ENCODE measurements at places on chromosomes 11 and 22. TPM values are rescaled to one million over a fixed set of nuclear protein-coding genes. Genes with fewer than 3 reads are reported as not detected.
A peak's percentile ranks its signal among the peaks of the same experiment; 100 is the strongest.

Gene DEPDC5
- total RNA-seq: 43.9 TPM

Gene GNAZ
- 5.6 TPM for total RNA-seq

Gene MRGPRE
- 0.28 TPM for total RNA-seq

Gene CAPN5
- 1.8 TPM for total RNA-seq

Gene ASPHD2
- 0.83 TPM for total RNA-seq

Gene GRAP2
- total RNA-seq: 0.97 TPM

Gene TSGA10IP
- total RNA-seq: not detected

Gene FAM118A
- total RNA-seq: 97.9 TPM

Gene TIMM10B
- total RNA-seq: 34.8 TPM

Gene POU2F3
- total RNA-seq: not detected

Gene FXYD6
- 85.3 TPM for total RNA-seq

Gene ADM2
- 0.14 TPM for total RNA-seq

Gene DEFB108B
- not detected for total RNA-seq

Gene SUSD2
- 0.88 TPM for total RNA-seq

Gene CTSF
- 89.1 TPM for total RNA-seq

GRCh38 chr11:68710409-68710808 lies 26.1 kb downstream of the GAL start:
- DNase-seq: no peak

DNA sequence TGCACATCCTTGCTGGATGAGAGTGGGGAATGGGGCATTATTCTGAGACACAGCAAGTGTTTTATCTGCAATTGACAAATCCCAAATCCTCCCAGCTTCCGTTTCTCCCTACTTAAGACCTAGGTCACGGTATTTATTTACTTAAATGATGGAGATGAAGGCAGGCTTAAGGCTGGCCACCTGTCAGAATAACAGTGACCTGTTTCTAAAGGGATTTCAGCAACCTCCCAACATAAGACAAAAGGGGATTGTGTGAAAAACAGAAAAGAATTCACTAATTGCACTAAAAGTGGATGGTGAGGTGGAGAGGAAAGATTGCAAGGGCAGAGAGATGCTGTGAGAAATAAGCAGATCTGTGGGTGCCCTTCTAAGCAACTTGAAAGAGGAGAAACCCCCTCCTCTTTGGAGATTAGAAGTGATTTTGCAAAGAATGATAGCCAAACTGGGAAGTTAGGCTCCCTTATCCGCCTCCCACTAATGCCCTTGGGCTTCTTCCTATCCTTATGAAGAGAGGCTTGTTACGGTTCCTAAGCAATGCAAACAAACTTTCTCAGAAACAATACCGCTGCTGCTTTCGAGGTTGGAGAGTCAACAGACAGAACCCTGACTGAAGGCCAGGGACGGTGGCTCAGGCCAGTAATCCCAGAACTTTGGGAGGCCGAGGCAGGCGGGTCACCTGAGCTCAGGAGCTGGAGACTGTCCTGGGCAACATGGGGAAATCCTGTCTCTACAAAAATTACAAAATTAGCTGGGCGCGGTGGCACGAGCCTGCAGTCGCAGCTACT lies 84.3 kb downstream of the ARL14EP start:
- DNase-seq: no peak

DNA sequence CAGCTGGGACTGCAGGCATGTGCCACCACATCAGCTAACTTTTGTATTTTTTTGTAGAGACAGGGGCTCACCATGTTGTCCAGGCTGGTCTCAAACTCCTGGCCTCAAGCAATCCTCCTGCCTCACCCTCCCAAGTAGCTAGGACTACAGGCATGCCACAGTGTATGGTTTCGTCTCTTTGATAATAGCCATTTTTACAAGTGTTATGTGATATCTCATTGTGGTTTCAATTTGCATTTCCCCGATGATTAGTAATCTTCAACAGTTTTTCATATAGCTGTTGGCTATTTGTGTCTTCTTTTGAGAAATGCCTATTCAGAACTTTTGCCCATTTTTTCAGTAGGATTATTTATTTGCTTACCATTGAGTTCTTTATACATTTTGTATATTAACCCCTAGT lies 9.0 kb upstream of the MTMR3 start:
- DNase-seq: no peak

DNA sequence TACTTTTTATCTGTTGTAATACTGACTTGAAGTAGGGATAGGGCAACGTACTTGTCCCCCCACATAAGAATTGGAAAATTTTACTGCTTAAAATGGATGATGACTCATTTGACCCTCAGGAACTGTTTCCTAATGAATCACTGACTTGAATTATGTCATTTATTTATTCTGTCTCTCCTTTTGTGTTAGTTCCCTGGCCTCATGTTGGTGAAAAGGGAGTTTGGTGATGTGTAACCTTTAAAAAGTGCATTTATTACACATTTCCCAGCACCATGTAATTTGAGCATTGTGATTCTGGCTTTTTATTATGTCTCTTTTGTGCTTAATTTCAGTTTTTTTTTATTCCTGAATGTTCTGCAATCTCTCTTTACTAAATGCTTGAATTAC lies 20.3 kb upstream of the PGM2L1 start:
- DNase-seq: no peak

- DNase-seq: peak; percentile 67
Measured at GRCh38 chr11:2156416-2157182, 4.4 kb downstream of the INS start.

GRCh38 chr11:79253280-79253679 lies 187.6 kb downstream of the TENM4 start:
- DNase-seq: no peak

DNA sequence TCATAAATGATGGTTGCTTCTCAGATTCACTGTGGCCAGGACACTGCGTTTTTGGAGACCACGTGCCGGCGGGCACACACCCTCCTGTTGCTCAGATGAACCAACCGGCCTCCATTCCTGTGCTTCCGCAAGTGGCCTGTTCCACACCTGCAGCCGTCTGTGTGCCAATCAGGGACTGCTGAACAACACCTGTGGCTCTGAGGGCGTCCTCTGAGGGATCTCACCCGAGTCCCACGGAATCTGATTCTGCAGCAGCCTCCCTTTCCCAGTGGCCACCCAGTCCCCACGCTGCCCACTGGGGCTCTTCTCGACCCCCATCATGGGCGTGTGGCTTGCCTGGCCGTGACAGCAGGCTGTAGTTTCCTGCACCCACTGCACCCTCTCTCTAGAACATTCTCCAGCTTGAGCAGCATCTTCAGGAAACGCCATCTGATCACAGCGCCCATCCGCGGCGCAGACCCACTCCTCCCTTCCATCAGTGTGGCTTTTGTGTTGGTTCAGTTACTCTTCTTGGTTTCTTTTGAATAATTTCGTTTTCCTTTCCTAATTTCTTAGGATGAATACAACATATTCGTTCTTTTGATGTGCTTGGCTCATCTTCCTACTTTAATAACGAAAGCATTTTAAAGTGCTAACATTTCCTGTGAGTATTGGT lies 100.3 kb upstream of the SLC22A12 start:
- no peak for DNase-seq

GRCh38 chr11:121465709-121466062 lies 12.9 kb upstream of the SORL1-AS1 start:
- no peak for DNase-seq

DNA sequence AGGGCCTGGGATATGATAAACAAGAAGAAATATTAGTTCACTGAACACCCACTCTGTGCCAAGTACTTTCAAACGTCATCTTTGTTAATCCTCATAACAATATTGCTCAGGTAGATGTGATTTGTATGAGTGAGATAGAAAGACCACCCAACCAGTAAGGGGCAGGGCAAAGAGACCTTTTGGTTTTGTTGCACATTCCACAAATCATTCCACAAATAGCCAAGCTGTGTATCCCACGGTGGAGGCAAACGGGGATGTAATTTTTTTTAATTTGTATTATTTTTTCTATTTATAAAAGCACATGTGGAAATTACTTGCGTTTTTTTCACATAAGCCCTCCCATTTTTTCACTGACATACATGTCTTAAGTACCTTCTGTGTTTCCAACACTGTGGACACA lies 29.0 kb downstream of the LAYN start:
- no peak for DNase-seq

DNA sequence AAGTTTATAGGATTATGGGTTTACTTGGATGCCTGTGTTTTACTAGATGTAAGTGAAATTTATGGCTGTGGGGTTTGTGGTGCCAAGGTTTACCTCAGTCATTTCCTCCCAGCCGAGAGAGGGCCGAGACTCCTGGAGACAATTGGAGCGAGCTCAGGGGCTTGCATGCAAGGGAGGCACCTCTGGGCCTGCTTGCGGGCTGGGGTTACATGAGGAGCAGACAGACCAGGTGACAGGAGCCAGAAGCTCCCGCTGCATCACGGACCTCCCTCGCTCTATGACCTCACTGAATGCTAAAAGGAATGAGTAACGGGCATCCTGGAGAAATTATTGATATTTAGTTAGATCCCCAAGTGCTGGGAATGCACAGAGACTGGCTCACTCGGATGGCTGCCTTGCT lies 275.2 kb upstream of the KIRREL3 start:
- DNase-seq: no peak

GRCh38 chr22:31943978-31944699 lies at the start of gene YWHAH:
Gene YWHAH, plus strand, starts transcription at chr22:31944535. Its CDS starts 199 bp downstream, at chr22:31944734.
- peak; percentile 97 for DNase-seq

- no peak for DNase-seq
Measured at GRCh38 chr11:16784097-16784496, 45.6 kb downstream of the C11orf58 start.

DNA sequence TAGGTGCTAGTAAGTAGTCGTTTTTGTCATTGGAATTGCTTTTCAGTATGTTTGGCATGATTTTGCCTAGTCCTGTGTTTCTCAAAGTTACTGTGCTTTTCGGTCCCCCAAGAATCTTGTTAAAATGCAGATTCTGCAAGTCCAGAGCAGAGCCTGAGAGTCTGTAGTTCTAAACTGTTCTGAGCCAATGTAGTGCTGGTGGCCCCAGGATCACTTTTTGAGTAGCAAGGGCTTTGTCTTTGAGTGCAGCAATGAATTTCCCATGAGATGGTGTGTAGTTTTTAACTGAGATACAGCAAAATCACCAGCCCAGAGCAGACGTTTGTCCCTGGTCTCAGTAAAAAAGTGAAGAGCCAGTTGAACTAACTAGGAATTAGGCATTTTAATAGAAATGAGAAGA lies 122.4 kb downstream of the NCAM1 start:
- DNase-seq: no peak

DNA sequence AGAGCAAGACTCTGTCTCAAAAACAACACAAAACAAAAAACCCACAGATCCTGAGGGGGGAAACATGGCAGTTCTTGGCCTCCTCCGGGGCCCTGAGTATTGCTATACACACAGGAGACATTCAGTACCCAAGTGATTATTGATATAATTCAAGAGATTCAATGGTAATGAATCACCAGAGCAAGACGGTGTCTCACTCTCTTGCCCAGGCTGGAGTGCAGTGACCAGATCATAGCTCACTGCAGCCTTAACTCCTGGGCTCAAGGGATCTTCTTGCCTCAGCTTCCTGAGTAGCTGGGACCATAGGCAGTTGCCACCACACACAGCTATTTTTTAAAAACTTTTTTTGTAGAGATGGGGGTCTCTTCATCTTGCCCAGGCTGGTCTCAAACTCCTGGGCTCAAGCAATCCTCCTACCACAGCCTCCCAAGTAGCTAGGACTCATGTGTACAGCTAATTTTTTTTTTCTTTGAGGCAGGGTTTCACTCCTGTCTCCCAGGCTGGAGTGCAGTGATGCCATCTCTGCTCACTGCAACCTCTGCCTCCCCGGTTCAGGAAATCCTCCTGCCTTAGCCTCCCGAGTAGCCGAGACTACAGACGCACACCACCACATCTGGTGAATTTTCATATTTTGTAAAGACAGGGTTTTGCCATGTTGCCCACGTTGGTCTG lies 21.8 kb upstream of the PIK3C2A start:
- no peak for DNase-seq

DNA sequence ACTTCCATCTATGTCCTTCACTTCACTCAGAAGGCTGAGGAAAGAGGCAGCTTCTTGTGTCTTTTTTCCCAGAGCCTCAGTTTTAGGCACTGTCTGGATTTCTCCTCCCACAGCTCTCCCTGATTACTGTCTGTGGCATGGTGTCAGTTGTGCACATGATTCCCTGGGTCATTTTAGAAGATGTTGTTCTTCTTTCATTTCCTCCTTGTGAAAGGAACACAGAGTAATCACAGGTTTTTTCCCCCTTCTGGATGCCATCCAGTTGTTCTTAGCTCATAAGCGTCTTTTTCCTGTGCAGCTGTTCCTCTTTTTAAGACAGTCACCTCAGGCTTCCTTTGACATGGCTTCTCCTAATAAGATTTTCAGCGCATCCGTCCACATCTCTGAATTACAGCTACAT lies 212.2 kb downstream of the FAM181B start:
- DNase-seq: no peak

GRCh38 chr11:37916331-37916730 lies 1318.3 kb upstream of the RAG2 start:
- no peak for DNase-seq

DNA sequence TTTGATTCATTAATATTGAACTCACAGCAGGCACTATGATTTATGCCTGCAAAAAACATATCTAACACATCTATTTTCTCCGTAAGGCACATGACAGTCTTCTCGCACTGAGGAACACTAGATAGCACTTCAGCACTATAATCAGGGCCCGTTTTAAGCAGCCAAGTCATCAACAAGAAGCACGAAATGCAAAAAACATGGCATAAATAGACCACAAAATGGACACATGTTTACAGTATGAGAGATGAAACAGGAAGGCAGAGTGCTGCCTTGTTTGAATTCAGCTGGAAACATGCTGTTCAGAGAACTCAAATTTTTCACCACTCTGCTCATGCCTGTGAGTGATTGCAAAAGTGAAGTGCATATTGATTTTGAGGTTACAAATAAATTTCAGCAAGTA lies 205.8 kb upstream of the PDGFD start:
- no peak for DNase-seq

GRCh38 chr11:102666331-102666957 lies 39.1 kb downstream of the MMP27 start:
- no peak for DNase-seq

DNA sequence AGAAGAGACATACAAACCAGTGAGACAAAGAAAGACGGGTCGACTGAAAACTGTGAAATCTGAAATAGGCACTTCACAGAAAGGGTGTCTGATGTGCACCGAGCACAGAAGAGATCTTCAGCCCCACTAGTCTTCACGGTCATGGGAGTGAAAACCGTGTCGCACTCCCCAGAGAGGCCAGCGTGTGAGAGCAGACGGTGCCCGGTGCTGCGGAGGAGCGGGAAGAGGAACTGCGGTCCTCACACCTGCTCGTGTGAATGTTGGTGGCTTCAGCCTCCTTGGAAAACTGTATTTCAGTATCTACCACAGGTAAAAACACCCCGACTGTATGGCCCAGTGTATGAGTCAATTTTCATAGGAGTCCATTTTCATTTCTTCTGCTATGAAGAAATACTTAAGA lies 382.9 kb downstream of the BRD1 start:
- no peak for DNase-seq

GRCh38 chr22:44211946-44212930 lies 31.5 kb downstream of the PARVG start:
- DNase-seq: no peak

DNA sequence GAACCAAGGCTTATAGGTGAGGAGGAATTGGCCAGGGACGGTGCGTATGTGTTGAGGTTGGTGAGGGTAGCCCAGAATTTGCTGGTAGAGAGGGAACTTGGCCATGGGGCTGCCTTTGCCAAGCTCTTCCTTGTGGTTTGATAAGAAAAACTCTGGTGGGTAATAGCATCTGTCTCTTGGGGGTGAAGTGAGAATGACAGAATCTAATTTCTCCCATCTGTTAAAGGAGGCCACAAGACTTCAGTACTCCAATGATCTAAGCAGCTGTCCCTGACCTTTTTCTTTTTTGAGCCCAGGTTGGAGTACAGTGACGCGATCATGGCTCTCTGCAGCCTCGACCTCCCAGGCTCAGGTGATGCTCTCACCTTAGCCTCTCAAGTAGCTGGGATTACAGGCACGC lies 36.0 kb upstream of the PICK1 start:
- no peak for DNase-seq

GRCh38 chr11:1887451-1888346 lies 4.0 kb downstream of the PRR33 start:
- no peak for DNase-seq
